Mammary epithelial cell (primary cell): ENCODE measurements at places on chromosomes 7 and 10. TPM values are rescaled to one million over a fixed set of nuclear protein-coding genes. Genes with fewer than 3 reads are reported as not detected.

The PAPOLB gene
- not detected in 2 replicates for total RNA-seq

The CARD11 gene
- 0.33 TPM for total RNA-seq

The BET1 gene
- 29.0 and 56.4 TPM in 2 replicates for total RNA-seq

The SYT15 gene
- total RNA-seq: under 0.01 TPM

The SH2D4B gene
- not detected in 2 replicates for total RNA-seq

The CLCN1 gene
- not detected in 2 replicates for total RNA-seq

The MARVELD1 gene
- 39.8 TPM for total RNA-seq

The KEL gene
- total RNA-seq: not detected

The ADGRA1 gene
- total RNA-seq: not detected in 2 replicates

- DNase-seq: peak; percentile 41
These were observed 6.8 kb upstream of the LAT2 start for GRCh38 chr7:74202841-74203556.

DNA sequence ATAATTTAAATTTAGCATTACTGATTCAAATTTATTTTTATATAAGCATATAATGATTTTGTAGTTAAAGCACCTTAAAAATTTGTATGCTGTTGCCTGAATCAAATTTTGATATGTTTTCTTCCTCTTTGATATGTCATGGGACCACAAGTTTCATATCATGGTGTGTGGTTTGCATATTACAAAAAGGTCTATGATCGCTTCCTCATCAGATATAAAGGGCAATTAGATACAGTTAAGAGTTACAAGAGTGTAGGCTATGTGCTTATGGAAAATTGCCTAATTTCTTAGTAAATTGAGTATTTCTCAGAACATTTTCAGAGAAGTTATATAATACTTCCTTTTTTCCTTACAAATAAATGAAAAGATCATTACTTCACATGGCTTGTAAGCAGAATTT is 22.2 kb downstream of the MRC1 start:
- DNase-seq: no peak

- no peak for DNase-seq
These were observed 84.9 kb downstream of the CAMK1D start for GRCh38 chr10:12434277-12434676.

DNA sequence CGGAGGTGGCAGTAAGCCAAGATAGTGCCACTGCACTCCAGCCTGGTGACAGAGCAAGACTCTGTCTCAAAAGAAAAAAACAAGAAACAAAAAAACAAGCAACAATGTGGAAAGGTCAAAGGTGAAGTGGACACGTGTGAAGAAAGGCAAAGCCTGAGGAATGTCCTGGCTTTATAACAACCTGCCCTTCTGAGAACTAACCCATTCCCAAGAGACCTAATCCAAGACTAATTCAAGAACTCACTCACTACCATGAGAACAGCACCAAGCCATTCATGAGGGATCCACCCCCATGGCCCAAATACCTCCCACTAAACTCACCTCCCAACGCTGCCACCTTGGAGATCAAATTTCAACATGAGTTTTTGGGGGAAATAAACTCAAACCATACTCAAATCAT is 47.5 kb upstream of the KIF5B start:
- DNase-seq: no peak

DNA sequence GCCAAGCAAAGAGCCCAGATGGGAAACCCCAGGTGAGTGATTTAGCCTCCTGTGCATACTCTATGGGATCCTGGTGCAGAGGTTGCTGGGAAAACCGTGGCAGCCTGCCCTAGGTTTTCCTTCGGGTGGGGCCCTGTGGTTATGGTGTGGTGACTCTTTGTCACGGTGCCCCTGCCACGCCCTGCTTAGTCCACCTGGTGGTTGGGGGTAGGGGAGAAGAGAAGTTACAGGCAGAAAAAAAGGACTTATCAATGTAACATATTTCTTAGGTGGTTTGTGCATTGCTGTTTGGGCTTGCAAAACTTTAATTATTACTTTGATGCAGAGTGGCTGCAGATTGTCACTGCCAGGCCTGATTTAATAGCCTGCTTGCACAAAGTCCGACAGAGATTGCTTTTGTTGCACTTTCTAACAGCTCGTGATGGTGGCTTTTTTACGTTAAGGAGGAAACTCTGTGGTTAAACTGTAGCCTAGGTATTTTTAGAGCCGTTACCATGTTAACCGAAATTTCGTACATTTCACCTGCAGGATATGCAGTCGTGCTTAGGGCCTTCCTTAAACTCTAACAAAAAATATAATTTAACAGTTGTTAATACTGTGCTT is 197.4 kb downstream of the RNLS start:
- peak; percentile 96 for DNase-seq

DNA sequence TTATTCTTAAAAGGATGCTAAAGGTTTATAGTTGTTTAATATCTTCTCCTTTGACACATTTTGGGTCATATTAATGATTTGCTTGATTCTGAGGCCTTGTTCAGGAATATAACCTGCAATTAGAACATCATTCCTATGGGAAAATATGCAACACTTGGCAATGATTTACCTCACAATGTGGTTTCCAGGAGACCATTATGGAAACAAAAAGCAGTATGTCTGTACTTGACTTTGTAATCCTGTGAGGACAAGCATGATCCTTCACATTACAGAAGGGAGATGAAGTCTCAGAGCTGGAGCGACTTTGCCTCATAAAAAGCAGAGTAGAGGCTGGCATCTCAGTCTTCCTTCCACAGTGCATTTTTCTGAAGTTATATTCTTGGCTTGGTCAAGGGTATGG is 57.0 kb upstream of the CDCA7L start:
- DNase-seq: no peak

DNA sequence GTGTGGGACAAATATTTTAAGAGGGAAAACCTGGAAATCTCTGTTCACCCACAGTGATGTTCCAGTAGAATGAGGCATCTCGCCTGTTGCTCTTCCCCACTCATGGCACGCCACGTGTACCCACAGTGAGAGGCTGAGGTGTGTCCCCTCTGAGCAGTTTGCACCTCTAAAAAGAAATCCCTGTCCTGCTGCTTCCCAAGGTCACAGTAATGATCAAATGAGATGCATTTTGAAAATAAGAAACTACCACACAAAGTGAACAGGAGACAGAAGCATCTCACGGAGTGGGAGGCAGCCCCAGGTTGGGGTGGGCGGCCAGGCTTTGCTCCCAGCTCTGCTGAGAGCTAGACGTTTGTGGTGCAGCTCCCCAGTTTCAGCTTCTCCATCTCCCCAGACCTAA is 12.4 kb upstream of the ZNF777 start:
- no peak for DNase-seq

GRCh38 chr7:142636751-142637150 is 112.5 kb upstream of the PRSS1 start:
- no peak for DNase-seq

DNA sequence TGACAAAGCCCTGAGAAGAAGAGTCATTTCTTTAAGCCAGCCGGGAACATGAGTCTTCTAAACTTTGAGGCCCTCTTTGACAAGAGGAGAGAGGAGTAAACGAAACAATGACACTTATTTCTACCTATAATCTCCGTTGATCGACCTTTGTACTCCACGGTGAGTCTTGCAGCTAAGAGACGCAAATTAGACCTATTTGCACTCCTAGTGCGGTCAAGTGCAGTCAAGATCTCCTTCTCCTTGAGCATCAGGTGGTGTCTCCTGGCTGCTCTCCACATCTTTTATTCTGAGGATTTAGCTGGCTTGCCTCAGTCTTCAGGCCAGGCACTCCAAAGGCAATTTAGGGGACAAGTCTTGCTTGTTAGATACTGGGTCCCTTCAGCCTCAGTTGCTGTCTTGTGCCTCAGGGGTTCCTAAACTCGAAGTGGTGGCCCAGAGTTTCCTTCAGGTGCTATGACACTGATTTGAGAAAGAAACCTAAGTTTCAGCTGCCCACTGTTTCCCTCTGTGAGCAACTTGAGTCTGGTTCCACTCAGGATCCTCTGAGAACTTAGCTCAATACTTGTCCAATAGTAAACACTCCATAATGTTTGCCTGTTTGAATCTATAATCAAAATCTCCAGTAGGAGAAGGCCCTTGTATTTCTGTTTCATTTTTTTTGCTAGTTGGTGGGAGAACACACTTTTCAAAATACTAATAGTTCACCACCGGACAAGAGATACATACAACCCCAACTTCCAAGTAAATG is 312.9 kb downstream of the RNLS start:
- DNase-seq: no peak

DNA sequence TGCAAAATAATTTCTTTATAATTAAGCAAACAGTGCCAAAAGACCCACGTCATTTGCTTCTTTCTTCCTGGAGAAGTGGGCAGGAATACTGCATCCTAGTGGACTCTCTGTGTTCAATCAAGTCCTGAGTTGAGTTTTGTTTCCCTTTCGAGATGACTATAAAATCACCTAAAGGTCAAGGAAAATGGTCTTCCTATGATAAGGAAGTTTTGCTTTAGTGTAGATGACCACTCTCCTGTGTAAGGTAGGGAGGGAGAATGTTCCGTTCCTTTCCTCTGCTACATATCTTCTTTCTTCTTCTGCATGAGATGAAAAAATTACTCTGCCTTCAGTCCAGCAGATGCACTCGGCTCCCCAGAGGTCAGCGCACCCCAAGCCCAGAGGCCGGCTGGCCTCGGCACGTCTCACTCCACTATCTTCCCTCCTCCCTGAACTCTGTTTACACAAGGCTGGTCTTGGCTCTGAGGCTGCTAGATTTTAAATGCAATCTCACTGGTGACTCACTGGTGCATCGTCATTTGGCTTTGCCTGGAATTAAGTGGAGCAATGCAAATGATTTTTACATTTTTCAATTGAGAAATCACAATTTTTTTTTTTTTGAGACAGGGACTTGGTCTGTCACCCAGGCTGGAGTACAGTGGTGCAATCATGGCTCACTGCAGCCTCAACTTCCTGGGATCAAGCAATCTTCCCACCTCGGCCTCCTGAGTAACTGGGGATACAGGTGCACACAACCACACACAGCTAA is 18.6 kb upstream of the VDAC2 start:
- peak; percentile 85 for DNase-seq

DNA sequence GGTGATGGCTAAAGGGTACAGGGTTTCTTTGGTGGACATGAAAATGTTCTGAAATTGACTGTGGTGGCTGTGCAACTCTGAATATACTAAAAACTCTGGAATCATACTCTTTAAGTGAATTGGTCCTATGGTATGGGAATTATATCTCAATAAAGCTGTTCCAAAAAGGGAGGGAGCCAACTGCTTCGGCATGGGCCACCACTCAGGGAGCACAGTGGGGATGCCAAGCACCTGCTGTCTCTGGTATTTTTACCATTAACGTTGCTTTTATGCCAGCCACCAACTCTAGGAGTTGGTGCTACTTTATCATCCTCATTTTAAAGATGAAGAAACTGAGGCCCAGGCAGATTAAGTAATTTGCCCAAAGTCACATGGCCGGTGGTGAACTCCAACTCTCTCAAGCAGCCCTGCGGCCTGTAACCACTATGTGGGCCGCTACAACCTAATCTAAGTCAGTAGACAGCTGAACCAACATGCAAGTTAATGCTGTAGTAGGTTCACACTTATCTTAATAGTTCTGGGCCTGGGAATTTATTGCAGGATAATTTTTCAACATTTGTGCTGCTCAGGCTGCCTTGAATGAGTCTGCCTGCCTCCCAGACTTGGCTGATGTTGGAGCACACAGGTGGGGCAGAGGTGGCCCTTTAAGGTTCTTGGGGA is 20.8 kb downstream of the SH3PXD2A start:
- DNase-seq: no peak

GRCh38 chr10:127372361-127372760 is 176.0 kb upstream of the INSYN2A start:
- DNase-seq: no peak

GRCh38 chr10:63605197-63605967 is 84.2 kb downstream of the REEP3 start:
- no peak for DNase-seq

- DNase-seq: no peak
These were observed 402.8 kb downstream of the CDC14C start for GRCh38 chr7:49327155-49327554.

DNA sequence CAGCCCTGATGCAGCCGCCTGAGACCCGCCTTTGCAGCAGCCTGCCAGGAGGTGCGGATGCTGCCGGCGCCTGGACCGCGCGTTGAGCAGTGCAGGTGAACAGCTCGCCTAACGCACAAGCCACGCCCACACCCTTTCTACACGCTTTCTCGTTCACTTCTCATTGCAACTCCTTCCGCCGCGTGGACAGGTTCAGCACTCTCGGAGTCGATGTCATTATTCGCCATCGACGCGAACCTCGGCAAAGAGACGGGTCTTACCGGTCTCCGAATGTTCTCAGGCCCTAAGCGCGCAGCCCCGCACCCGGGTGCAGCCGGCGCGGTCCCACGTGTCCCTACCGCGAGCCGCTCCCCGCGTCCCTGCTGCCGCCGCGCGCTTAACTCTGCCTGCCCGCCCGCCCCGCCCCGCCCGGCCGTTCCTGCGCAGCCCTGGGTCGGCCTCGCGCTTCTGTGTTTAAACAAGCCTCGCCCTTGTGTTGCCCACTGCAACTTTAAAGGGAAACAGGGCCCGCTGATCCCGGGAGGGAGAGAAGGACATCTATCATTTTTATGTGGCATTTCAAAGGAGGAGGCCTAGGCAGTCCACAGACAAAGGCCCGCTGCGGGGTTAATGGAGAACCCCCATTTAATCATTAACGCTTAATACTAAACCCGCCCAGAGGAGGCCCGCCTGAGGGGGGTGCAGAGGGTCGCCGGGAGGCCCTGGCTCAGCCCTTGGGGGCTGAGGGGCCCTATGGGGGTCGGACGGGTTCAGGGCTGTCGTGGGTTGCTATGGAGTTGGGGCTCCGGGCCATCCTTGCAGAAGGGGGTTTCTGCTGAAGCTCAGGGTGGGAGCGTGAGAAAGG is 128.5 kb downstream of the WDR11 start:
- DNase-seq: peak; percentile 35

DNA sequence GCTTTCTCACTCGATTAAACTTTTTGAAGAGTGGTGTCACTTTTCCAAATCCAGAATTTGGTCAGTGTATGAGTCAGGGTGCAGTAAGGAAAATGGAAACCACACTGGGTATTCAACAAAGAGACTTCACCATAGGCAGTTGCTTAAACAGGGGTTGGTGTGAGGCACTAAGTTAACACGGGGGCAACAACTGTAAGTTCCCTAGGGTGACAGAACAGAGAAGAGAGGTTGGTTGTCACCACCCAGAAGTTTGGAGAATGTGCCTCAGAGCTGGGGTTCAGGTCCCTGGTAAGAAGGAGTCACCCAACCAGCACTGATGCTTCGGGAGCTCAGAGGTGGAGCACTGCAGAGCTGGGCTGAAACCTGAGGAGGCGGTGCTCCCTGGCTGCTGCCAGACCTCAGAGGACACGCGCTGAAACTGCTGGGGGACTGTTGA is 170.4 kb downstream of the ARID5B start:
- no peak for DNase-seq

GRCh38 chr10:4653160-4653559 is 172.8 kb upstream of the AKR1E2 start:
- no peak for DNase-seq

GRCh38 chr10:31467791-31468535 is 148.9 kb downstream of the ZEB1 start:
- peak; percentile 47 for DNase-seq

GRCh38 chr10:28554952-28555351 is 22.0 kb downstream of the WAC start:
- no peak for DNase-seq

GRCh38 chr7:149669121-149669818 is 104.1 kb downstream of the ZNF467 start:
- peak; percentile 44 for DNase-seq
